ENCODE measurements at places on chromosomes 4 and X.

- DNase-seq, result no peak
Observed at GRCh38 chr4:163107754-163108153, 58.9 kb downstream of the NAF1 start.

DNA sequence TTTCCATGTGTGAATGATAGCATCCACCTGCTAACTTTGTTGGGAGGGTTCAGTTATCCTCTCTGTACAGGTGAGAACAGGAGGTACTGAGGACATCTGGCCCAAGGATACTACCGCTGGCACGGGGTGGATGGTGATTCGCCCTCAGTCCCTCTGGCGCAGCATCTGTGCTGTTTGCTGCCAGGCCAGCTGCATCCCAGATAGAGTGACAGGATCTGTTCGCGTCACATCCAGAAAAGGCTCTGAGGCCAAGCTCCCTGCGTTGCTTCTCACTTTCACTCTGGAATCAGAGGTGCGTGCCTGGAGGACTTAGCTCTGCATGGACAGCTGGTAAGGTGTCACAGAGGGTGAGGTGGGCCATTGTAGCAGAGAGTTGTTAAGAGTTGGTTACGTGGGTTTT lies 95.4 kb downstream of the TBL1X start:
- no peak for DNase-seq

- no peak for DNase-seq
Observed at GRCh38 chr4:165369522-165369921, 9.3 kb upstream of the CPE start.

- DNase-seq, result no peak
Observed at GRCh38 chr4:76607266-76607799, 172.3 kb downstream of the SHROOM3 start.

DNA sequence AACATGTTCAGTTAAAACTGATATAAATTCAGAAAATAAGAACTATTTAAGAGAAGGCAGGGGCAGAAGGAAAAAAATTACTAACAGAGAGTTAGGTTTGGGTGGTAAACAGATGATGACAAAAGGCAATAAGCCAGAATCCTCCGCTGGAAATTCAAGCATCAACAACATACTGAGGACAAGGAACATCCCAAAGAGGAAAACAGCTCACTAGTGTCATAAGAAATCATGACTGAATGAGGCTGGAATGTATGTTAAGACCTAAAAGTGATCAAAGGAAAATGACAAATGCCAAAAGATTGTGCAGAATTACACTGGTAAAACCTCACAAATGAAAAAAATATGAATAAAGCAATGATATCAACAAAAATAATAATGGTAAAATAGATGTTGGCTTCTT lies 88.4 kb downstream of the WDFY3 start:
- DNase-seq, result no peak

- peak; percentile 72 for DNase-seq
Observed at GRCh38 chr4:121950212-121950679, 1.6 kb downstream of the TRPC3 start.

DNA sequence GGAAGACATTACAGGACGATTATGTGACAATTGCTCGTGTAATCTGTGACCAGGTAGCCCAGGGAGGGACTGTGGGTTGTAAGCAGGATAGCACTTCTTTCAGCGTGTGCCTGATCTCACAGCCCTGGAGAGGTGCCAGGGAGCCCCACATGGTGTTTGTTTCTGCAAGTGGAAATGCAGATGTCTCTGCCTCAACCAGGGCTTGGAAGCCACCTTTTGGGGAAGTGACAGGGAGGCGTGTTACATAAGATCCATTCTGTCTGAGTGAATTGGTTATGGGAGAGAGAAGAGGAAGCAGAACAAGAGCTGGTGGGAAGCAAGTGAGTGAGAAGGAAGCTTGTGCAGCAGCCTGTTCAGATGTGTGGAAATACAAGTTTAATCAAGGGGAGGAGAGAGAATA lies 104.5 kb upstream of the GATB start:
- no peak for DNase-seq

- no peak for DNase-seq
Observed at GRCh38 chr4:3491681-3492405, 28.7 kb downstream of the DOK7 start.

- DNase-seq, result no peak
Observed at GRCh38 chr4:141455651-141456050, 180.7 kb upstream of the IL15 start.

DNA sequence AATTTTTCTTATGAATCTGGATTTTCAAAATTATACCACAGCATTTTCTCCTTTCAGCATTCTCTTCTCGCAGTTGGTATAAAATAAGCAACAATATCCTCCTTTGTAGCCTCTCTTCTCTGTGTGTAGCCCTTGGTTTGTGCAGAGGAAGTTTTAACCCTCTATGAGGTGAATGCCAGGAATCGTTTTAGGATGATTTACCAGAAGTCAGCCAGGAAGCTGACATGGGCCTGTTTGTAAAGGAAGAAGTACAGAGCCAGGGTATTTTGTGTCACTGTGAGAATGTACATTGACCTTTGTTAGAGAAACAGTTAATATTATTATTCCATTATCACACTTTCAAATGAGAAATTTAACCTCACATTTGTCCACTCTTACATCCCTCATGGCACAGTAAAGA lies 88.9 kb upstream of the RPL34 start:
- DNase-seq, result no peak

GRCh38 chr4:93751411-93751810 lies 77.1 kb upstream of the ATOH1 start:
- no peak for DNase-seq

DNA sequence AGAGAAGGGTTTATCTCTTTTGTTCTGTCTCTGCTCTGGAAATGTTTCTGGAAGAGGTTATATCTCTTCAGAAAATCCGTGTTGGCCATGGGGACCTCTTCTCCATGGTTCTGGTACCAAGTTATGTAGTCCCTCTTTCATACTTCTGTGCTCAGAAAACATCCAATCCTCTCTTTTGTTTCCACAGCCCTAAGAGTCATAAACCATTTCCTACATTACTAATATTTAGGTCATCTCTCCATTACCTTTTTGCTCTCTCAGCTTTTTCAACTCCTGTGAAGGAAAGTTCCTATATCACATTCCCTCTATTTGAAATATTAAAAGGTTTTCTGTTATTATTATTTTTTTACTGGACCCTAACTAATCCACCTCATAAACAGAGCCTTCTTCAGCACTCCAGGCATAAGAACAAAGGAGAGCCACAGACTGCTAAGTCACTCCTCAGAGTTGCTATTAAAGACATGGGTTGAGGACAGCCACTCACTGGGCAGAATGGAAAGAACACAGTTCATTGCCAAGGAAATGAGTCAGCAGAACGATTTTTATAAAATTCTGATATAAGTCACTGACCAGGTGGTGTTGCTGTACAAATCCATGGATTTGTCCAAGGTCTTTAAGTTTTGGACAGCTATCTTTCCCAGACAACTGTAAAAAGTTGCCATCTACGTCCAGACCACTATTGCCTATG lies 122.4 kb upstream of the NPY2R start:
- DNase-seq, result no peak

DNA sequence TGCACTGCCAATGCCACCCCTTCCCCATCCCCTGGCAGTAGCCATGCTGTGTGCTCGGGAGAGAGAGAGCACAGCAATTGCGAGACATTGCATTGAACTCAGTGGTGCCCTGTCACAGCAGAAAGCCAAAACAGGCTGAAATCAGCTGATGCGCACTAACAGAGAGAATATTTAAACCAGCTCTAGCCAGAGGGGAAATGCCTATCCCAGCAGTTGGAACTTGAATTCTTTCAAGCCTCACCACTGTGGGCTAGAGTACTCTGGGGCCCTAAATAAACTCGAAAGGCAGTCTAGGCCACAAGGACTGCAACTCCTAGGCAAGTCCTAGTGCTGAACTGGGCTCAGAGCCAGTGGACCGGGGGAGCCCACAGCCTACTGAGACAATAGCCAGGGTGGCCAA lies 17.7 kb upstream of the RP2 start:
- DNase-seq, result no peak

GRCh38 chrX:40065296-40066046 lies 32.3 kb downstream of the BCOR start:
- peak; percentile 12 for DNase-seq

- DNase-seq, result no peak
Observed at GRCh38 chr4:24856586-24856985, 56.3 kb downstream of the CCDC149 start.

GRCh38 chrX:41923978-41924683 lies 777 bp upstream of the CASK start:
- no peak for DNase-seq

DNA sequence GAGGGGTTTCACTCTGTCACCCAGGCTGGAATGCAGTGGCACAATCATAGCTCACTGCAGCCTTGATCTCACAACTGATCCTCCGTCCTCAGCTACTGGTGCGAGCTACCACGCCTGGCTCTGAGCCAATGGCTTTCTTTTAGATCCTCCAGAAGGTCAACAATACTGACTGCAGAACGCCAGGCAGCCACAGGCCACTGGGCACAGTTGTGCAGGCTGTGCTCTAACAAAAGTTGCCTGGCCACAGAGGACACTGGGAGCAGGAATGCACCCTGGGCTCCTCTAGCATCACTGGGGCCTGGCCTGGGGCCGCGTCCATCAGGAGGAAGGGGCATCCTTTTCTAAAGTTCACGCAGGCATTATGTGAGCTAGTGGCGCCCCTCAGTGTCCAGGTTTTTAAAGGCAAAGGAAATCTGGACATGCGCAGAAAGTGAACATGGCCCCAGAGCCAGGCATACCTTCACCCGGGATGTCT lies 14.9 kb upstream of the PORCN start:
- DNase-seq, result no peak

DNA sequence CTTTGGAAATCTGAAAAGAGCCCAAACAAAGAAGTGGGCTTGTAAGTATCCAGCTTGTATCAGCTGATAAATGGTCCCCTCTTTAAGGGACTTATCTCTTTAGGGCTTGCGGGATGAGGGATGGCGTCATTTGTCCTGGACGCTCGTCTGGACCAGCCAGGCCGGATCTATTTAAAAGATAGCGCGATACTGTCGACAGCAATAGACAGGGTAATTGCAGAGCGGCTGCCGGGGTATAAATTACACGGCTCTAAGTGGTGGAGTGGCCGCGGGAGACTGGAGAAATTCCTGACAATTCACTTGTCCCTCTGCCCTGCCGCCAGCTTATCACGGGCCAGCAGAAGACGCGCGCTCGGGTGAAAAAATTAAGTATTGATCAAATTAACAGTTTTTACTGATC lies 90.7 kb downstream of the FAM53A start:
- no peak for DNase-seq

- DNase-seq, result no peak
Observed at GRCh38 chr4:90127706-90128345, 632 bp downstream of the CCSER1 start.

DNA sequence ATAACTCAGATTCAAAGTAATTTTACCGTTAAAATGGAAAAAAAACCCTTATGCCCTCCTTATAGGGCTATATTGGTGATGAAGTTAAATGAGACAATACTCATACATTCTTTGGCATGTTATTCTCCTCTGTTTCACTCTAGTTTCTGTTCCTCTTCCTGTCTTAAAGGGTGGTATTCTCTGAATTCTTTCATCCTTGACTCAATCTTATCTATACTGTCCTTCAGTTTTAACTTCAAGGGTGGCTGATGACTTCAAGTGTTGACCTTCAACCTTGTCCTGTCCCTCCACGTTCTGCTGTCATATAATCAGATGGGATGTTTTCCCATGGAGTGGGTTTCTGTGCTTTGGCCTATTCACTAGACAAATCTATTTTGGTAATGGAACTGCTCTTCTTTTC lies 44.0 kb downstream of the ZNF518B start:
- DNase-seq, result no peak

DNA sequence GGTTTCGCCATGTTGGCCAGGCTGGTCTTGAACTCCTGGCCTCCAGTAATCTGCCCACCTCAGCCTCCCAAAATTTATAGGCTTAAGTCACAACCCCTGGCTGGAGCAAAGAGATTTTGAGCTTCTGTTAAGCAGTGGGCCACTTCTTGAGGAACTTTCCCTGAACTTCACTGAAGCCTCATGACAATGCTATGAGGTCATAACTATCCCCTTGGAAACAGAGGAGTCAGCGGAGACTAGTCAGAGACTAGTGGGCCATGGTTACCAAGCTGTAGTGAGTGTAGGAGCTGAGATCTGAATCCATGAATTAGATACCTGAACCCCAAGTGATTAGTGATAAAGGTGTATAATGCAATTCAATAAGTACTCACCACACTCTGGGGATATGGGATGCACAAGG lies 145.1 kb upstream of the MSX1 start:
- DNase-seq, result no peak

DNA sequence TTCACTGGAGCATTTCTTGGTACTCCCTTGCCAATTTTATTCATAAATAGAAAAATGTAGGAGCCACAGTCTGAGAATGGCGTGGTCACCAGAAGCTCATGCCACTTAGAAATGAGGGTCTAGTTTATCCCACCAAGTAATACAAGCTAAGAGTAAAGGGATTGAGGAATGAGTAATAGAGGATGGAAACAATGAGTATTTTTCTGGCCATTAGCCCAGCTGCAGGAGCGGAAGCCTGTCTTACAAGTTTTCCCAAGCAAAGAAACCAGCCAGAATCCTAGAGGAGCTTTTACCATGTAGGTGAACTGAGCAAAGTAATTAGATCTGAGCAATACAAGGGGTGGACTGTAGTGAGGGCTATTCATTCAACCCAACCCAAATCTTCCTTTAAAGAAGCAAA lies 160.7 kb upstream of the NPY2R start:
- no peak for DNase-seq

- DNase-seq, result no peak
Observed at GRCh38 chr4:73583666-73584065, 36.6 kb downstream of the RASSF6 start.

DNA sequence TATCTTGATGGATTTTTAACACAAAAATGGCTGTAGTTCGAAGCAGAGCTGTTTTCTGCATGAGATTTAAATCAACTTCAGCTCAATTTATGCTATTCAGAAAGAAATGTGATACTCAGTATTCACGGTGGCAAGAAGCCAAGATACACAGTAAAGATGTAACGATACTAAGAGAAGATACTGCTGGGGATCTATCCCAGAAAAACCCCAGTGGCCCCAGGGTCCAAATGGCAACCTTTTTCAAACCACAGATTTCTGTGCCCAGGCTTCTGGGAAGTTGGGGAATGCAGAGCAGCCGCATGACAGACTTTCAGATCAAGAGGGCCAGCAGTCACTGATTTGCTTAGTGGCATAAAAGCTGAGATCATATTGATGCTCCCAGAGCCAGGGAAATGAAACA lies 353.9 kb downstream of the AFF2 start:
- DNase-seq, result no peak

DNA sequence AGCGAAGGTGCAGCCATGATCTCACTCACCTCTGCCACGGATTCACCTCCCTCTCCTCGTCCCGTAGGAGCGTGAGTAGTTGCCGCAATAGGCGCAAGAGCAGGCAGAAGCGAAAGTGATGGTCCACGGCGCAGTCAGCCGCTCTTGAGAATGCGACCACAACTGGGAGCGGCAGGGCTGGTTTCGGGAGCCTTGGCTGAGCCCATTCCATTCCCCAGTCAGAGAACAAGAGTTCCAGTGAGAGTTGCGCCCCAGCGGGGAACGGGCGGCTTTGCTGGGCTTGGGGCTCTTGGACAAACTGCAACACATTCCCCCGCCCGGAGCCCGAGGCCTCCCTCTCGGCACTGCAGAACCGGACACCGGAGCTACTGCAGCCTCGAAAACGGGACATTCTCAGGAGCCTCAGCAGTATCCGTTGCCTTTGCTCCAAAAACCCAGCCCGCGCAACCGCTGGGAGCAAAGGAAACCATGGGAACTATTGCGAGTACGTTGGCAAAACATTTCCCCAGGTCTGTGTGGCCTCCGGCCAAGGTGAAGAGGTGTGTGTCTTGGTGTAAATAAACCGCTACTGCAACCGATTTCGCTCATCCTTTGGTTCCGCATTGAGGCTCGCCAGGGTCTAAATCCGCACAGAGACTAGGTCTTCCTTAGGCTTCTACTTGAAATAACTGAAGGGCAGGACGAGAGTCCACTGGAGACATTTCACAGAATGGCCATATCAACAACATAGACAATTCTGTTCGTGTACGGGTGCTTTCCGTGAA lies 5.7 kb upstream of the ZBTB33 start:
- DNase-seq, result peak; percentile 24

Measured in stimulated activated CD8-positive, alpha-beta memory T cell treated with anti-CD3 and anti-CD28 coated beads, Interleukin-7, amount 100 ng/mL, for 4 hours (primary cell).